Heart right ventricle (tissue), 16 donors: ENCODE measurements at places on chromosomes 7 and 10. TPM values are rescaled to one million over a fixed set of nuclear protein-coding genes. Genes with fewer than 3 reads are reported as not detected.
A peak's percentile ranks its signal among the peaks of the same experiment; 100 is the strongest.

- no peak for DNase-seq
- peak overlapping the region; percentile 41 for H3K4me3 ChIP-seq
- no peak overlapping the region for H3K27ac ChIP-seq
These were observed 6.4 kb downstream of the HOXA13 start for GRCh38 chr7:27193335-27194001.

Gene LRRC18
- not detected for total RNA-seq

- no peaks in the 10 kb centered on the region for H3K36me3 ChIP-seq
- H3K27me3 ChIP-seq: no peaks in the 10 kb centered on the region
- peak; percentile 98 for DNase-seq
These were observed at the start of gene MGMT for GRCh38 chr10:129466703-129467358. Gene MGMT (plus strand): TSS chr10:129467241.

DNA sequence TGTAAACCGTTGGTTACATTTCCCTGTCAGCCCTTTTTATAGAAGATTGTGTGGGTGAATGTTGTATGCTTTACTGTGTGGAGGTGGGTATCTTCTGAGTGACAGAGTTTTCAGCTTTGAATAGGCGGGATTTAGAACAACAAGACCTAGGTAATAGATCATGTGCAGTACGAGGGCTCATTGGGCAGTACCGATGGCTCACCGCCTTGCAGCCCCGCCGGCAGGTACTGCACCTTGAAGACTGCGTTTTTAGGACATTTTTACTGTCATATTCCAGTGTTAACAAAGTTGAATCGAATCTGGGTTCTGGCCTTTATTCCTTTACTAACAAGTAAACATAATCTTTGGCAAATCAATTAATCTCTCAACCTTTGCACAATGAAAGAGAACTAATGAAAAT lies 55.9 kb upstream of the NCF1 start:
- H3K27ac ChIP-seq: no peak overlapping the region
- no peak overlapping the region for H3K4me3 ChIP-seq
- no peaks in the 10 kb centered on the region for H3K27me3 ChIP-seq
- no peak for DNase-seq

- H3K36me3 ChIP-seq: no peaks in the 10 kb centered on the region
- peaks cover 3% of the 10 kb centered on the region for H3K27me3 ChIP-seq
- H3K27ac ChIP-seq: no peak overlapping the region
- DNase-seq: no peak
These were observed 36.0 kb upstream of the AKR1E2 start for GRCh38 chr10:4790045-4790444.

DNA sequence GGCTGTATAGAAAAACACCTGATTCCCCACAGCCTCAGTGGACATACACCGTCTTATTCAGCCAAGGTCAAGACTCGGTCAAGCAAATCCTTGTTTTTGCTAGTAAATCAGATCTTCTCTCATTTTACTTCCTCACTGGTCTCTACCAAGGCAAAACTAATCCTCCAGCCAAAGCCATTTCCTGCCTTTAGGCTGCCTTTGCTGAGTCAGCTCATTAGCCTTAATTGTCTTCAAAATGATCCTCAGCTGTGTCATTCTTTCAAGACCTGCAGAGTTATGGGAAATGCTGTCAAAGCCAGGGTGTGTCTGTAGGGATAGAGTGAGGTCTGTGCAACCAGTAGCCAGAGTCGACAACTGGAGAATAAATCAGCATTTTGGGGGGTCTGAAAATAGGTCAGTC lies 107.2 kb upstream of the FAM180A start:
- H3K27ac ChIP-seq: peak overlapping the region; percentile 13
- H3K4me1 ChIP-seq: peaks cover 9% of the 10 kb centered on the region
- H3K36me3 ChIP-seq: no peaks in the 10 kb centered on the region
- no peak for DNase-seq
- H3K4me3 ChIP-seq: no peak overlapping the region

Gene AKR1C4
- total RNA-seq: not detected

DNA sequence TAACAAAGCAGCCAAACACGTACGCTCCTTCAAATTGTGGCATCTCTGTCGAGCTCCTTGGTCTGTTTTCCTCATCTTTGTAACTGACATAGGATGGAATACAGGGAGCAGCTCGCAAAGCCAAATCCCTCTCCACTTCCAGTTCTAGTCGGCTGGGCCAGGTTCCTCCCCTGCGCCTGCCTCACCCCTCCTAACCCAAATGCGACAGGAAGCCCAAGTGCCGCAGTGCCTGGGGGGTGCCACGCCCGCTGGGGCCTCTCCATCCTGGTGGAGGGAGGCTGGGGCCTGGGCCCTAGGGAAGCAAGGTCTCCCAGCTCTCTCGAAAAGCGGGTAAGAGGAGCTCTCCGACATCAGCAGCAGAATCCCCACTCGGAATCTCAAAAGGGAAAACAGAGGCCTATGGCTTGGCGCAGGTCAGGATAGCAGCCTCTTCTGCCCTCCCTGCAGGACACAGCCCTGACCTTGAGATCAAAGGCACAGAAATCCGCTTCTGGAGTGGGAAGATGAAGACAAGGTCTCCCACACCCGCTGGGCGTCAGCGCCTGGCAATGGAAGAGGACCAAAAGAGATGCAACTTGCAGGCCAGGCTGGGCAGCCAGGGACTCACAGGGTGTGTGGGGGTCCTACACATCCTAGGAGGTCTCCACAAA lies 165.8 kb downstream of the NRF1 start:
- H3K27ac ChIP-seq: no peak overlapping the region
- DNase-seq: no peak
- H3K4me3 ChIP-seq: no peak overlapping the region

DNA sequence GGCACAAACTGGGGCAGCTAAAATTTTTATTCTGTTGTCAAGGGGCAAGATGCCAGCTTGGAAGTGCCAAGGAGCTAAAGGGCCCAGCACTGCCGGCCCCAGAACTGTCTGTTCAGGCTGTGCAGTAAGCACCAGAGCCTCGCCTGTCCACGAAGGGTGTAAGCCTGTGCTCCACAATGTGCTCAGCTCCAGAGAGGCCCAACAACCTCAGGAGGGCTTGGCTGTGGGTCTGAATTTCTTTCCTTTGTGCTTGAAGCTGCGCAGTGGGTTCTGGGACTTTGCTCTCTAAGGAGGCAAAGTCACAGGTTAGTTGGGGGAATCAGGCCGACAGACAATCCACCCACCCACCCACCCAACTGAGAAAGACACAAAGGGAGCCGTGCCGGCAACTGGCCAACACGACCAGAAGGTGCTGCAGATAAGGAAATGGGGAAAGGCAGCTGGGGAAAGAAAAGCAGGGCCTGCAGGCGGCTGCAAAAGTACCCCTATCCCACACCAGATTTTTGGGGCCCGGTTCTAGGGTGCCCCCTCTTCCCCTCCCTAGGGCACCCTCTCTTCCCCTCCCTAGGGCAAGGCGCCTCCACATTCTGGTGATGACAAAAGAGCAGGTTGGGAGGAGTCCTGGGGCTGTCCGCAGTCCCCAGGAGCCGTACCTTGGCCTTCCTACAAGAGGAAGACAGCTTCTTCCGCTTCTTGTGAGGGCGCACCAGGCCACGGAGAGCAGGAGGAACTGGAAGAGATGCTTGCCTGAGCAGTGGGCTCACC lies 7.7 kb downstream of the DDX56 start:
- no peaks in the 10 kb centered on the region for H3K4me1 ChIP-seq
- no peak for DNase-seq
- no peaks in the 10 kb centered on the region for H3K27me3 ChIP-seq
- no peaks in the 10 kb centered on the region for H3K36me3 ChIP-seq
- H3K4me3 ChIP-seq: no peak overlapping the region

- peak overlapping the region; percentile 42 for H3K4me3 ChIP-seq
- H3K27ac ChIP-seq: peak overlapping the region; percentile 85
- peak; percentile 71 for DNase-seq
- H3K27me3 ChIP-seq: no peaks in the 10 kb centered on the region
These were observed 35.2 kb downstream of the GBF1 start for GRCh38 chr10:102280397-102281101.

DNA sequence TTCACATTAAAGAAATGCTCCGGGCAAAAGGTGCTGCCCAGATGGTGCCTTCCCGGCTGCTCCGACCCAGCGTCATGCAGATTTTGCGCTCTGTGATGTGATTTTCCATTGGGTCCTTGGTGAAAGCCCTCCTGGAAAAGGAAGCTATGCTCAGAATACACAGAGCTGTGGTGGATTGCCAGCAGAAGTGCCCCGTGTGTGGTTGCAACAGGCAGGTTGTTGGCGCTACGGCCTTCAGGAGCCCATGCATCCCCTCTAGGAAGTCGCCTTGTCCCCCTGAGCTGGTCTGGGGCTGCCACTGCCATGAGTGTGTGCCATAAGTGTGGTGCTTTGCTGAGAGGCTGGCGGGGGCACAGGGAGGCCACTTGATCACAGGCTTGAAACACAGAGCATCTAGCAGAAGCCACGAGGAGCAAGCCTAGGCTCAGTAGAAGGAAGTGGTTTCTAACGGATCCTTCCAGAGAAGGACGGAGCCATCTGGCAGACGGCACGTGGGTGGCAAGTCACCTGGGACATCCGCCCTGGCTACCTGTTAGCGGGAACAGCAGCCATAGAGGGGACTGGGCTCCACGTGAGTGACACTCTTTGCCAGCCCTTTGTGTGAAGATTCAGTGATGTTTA lies 210.9 kb downstream of the CUX1 start:
- no peak overlapping the region for H3K4me3 ChIP-seq
- H3K27me3 ChIP-seq: no peaks in the 10 kb centered on the region
- peaks cover 11% of the 10 kb centered on the region for H3K4me1 ChIP-seq
- H3K36me3 ChIP-seq: peaks cover 5% of the 10 kb centered on the region
- H3K27ac ChIP-seq: no peak overlapping the region
- DNase-seq: no peak

GRCh38 chr10:13475124-13475523 lies 53.7 kb downstream of the BEND7 start:
- DNase-seq: no peak
- H3K4me1 ChIP-seq: no peaks in the 10 kb centered on the region
- H3K27me3 ChIP-seq: no peaks in the 10 kb centered on the region
- no peak overlapping the region for H3K4me3 ChIP-seq
- H3K27ac ChIP-seq: no peak overlapping the region

Gene SCD
- total RNA-seq: 15.9 TPM

- H3K27me3 ChIP-seq: peaks cover 9% of the 10 kb centered on the region
- H3K4me3 ChIP-seq: no peak overlapping the region
- H3K36me3 ChIP-seq: no peaks in the 10 kb centered on the region
- H3K4me1 ChIP-seq: no peaks in the 10 kb centered on the region
- no peak overlapping the region for H3K27ac ChIP-seq
These were observed 22.6 kb downstream of the CPXM2 start for GRCh38 chr10:123869020-123869414.

DNA sequence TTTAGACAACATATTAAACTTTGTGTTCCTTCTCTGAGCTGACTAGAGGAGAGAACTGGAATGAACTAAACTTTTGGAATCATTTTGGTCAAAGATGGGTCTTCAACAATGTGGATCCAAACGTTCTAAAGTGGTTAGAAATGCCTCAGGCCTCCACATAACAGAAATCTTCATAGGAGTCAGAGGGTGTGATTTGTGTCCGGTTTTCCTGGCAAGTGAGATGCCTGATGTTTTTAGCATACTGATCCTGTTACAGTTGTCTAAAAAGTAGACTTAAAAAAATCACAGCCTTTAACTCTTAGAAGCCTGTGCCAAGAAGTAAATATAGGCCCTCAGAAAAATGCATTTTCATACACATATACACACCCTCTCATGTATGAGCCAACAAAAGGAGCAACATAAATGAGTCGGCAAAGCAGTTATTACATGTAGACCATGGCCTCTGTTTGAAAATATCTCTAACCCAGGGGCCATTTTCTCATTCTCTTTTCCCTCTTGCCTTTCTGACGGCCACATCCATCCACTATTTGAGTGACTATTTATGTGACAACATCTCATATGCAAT lies 64.5 kb downstream of the ST7 start:
- peaks cover 89% of the 10 kb centered on the region for H3K4me1 ChIP-seq
- H3K4me3 ChIP-seq: no peak overlapping the region
- DNase-seq: no peak

- no peak for DNase-seq
- no peaks in the 10 kb centered on the region for H3K27me3 ChIP-seq
- H3K36me3 ChIP-seq: no peaks in the 10 kb centered on the region
- H3K27ac ChIP-seq: no peak overlapping the region
These were observed 76.5 kb upstream of the ADRB1 start for GRCh38 chr10:113967126-113967525.

Gene PRF1
- total RNA-seq: 1.1 TPM

GRCh38 chr10:131806646-131807317 lies 94.0 kb upstream of the PPP2R2D start:
- H3K4me1 ChIP-seq: no peaks in the 10 kb centered on the region
- no peak overlapping the region for H3K27ac ChIP-seq
- no peak overlapping the region for H3K4me3 ChIP-seq
- peaks cover 28% of the 10 kb centered on the region for H3K27me3 ChIP-seq
- no peaks in the 10 kb centered on the region for H3K36me3 ChIP-seq

Gene CDC14C
- total RNA-seq: not detected

Gene SEMA3A
- 1.5 TPM for total RNA-seq
